Stimulated activated CD4-positive, alpha-beta T cell treated with anti-CD3 and anti-CD28 coated beads, Interleukin-1b, Interleukin-23, amount 100 ng/mL, for 1 hour (primary cell): ENCODE measurements at places on chromosomes 2 and 18.

DNA sequence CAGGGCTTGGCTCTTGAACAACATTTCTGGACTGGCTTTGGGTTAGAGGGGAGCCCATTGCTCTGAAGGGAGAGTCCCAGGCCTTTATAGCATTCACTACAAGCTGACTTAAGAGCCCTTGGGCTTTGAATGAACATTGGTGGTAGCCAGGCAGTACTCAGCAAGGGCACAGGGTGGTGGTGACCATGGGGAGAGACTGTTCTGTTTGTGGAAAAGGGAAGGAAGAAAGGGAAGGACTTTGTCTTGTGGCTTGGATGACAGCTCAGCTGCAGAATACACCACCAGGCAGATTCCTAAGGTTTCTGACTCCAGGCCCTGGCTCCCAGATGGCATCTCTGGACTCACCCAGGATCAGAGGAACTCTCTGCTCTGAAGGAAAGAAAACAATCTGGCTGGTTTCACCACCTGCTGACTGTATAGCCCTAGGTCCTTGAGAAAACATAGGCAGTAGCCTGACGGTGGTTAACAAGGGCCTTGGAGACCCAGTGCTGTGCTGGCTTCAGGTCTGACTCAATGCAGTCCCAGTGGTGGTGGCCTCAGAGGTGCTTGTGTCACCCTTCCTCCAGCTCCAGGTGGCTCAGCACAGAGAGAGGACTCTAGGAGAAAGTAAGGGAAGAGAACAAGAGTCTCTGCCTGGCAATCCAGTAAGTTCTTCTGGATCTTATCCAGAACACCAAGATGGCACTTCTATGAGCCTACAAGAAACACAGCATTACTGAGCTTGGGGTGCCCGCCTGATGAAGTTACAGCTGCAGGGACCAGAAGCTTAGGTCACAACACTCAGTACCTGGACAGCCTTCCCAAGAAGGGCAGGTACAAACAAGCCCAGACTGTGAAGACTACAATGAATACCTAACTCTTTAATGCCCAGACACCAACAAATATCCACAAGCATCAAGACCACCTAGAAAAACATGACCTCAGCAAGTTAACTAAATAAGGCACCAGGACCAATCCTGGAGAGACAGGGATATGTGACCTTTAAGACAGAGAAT, 16.4 kb upstream of the ABCB11 start:
- DNase-seq = no peak

DNA sequence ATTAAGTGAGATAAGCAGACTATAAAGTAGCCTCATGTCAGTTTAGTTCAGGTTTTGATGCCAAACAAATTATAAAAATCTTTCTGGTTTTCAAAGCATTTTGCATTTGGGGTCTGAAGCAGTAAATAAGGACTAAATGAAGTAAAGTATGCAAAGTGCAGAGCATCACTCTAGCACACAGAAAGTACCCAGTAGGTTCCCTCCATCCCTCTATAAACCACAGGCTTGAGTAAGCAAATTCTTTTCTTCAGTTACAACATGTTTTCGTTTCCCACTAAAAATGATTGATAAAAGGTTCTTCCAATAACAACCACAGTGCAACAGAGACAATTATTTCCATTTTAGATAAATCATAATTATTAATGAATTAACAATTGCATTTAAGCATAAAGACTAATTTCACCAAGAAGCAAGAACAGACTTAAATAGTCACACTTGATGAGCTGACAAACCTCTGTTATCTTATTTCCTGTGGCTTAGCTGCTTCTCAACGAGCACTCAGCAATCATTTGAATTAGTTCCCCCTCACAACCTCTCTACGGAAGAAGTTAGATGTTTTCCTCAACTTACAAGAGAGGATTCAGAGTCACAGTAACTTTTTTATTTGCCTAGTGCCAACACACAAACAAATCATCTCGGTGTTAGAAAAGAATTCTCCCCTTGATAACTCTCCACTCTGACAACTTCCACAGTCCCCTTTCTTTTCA, 249.8 kb downstream of the NBAS start:
- no peak for DNase-seq

- DNase-seq = no peak
Observed at GRCh38 chr2:23944527-23944926, 4.3 kb downstream of the UBXN2A start.

DNA sequence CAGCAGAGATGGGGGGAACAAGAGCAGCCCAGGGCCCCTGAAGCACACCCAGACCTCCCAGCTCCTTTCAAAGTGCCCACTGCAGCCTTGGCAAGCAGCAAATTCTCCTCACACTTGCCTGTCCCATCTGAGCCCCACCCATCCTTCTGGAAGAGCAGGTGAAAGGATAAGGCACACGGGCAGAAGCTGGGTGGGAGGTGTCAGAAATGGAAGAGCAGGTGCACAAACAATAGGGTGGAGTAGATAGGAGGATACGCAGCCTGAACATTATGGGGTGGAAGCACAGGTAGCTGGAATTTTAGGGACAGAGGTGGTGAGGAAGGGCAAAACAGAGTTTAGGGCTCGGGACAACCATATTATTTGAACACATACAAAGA, 69.2 kb downstream of the TNS1 start:
- no peak for DNase-seq

- DNase-seq = no peak
Observed at GRCh38 chr18:44473394-44474066, 207.2 kb upstream of the SETBP1 start.

DNA sequence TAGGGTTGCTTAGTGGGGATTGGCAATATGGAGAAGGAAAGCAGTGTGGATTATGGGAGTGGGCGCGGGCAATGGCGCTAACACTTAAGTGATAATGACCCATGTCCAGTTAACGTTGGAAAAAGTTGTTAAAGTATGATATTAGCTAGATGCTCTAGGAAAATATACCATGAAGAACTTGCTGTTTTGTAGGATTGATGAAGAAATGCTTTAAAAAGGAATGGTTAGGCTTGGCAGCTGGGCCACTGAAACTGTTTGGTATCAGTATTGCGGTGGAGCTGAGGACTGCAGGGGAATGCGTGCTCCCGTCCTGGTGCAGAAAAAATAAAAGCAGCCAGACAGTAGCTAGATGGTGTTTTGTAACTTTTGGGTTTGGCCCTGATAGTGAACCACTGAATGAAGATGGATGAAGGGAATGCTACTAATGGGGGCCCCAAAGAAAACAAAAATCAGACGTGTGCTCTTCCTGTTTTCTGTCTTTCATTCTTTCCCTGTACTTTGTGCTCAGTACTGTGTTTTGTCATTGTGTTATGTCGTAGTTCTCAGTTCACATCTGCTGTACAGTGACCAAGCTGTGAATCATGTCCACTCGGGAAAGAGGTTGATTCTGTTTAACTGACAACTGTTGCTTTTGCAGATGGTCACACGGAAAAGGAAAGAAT, 999 bp downstream of the INSIG2 start:
- DNase-seq = no peak

DNA sequence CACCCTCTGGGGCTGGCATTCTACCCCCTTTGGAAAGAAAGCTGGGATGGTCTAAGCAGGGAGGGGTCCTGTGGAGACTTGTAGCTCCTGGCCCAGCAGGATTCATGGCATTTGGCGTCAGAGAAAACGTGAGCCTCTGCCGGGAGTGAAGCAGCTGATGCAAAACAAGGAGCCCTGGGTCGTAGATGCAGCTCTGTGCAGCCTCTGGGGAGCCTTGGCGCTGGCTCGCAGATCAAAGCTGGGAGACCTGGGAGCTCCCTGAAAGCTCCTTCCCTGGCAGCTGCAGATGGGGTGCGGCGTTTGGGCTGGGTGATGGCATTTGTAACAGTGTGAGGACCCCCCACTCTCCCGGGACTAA, 148.3 kb downstream of the KLHL29 start:
- no peak for DNase-seq

GRCh38 chr2:133675-134593, 87.6 kb upstream of the FAM110C start:
- no peak for DNase-seq

DNA sequence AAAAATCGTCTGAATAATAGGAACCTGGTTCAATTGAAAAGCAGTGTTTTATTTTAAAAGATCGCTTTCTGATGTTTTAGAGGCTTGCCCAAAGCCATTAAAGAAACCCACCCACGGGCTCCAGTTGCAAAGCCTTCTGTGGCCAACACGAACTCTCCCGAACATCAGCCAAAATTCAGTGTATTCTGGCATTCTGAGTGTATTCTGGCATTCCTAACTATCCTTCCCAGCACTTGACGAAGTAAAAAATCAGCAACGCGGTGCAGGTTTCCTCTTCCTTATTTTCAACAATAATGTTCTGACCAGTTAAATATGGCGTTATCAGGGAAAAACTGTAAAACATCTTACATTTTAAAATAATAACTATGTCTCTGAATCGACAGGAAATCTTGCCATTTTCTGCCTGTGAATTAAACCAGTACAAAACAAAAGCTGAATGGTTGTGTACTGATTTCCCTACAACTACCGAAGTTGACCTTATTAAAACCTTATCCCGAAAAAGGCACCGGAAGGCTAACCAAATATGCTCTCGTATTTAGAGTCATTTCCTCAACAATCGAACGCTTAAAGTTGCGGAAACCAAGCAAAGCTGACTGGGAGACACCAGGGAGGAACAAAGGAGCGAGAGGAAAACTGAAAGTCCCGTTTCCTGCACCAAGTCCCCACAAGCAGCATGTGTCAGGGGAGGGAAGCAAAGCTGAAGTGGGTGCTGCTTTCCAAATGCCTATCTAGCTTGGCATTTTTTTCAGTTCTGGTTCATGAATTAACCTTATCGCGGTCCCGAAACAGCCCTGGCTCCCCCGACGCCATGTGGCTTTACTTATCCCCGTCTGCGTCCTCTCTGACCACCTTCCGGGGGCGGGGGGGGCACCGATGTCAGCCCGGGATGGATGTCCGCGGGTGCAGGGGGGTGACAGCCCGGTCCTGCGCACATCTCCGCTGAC, 44.3 kb downstream of the ZNF516 start:
- DNase-seq = no peak

DNA sequence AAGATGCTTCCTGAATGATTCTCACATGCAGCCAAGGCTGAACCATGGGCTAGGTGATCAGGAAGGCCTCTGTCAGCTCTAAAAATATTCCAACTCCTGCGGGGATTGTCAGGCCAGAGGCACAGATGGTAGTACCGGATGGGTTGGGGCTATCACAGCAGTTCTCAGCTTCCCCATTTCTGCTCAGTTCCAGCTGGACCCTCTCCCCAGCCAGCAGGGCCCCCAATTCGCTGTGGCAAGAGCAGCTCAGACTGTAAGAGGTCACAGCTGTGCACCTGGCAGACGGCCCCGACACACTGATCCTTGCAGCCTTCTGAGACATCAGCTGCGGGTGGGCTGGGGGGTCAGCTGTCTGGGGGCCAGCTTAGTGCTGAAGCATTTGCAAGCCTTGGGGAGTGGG, 43.6 kb upstream of the TCF7L1 start:
- no peak for DNase-seq

DNA sequence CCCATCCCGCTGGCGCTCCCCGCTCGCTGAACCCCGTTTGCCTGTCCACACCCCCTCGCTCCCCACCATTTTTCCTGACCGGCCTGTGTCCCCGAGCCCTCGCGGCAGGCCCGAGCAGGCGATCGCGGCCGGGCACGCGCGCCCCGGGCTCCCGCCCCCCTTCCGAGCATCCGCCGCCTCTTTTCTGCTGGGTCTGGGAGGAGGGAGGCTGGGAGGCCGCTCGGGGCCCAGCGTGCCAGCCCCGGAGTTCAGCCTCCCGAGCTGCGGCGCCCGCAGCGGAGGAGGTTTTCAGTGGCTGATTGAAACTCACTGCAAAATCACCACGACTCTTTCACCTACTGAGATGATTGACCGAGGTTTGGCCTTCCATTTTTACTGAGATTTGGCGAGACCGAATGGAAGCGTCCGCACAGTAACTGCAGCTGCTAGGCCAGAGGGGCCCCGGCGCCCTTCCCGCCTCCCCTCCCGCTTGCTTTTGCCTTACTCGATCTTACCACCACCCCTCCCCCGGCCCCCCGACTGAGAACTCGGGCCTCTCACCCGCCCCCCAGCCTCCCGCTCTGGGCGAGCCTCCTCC, 4.8 kb downstream of the SOX11 start:
- DNase-seq = no peak

DNA sequence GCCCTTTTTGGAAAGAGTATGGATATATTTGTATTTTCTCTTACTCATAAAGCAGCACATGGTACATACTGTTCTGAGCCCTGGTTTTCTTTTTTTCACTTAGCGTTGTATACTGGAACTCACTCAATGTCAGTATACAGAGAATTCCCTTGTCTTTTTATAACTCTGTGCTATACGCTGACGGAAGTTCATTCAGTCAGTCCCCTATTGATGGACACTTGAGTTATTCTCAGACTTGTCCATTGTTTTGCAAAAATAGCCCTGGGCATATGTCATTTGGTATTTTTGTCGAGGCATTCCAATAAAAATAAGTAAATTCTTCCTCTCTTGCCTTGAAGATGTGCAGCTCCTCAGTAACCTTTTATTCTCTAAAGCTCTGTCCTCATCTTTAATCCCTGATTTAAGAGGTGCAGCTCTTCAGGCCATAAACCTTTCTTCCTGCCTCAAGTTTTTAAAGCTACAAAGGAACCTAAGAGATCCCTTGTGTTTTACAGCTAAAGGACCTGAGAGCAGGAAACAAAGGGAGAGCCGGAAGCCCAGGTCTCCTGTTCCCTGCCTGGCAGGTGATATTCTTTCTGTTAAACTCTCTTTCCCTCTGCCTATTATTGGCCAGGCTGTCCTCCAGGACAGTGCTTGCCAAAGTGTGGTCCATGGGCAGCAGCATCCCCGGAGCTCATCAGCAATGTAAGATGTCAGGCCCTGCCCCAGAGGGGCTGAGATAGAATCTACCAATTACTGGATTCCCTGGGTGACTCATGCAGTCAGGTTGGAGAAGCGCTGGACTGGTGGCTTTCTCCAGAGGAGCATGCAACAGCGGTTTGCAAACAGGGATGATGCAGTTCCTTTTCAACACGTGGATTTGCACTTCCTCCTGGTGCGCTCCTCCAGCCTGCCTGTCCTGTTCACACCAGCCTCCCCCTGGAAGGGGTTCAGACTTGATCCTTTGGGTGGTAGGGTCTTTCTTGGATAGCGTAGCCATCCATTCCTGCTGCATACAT, 158.0 kb downstream of the NEDD4L start:
- no peak for DNase-seq

DNA sequence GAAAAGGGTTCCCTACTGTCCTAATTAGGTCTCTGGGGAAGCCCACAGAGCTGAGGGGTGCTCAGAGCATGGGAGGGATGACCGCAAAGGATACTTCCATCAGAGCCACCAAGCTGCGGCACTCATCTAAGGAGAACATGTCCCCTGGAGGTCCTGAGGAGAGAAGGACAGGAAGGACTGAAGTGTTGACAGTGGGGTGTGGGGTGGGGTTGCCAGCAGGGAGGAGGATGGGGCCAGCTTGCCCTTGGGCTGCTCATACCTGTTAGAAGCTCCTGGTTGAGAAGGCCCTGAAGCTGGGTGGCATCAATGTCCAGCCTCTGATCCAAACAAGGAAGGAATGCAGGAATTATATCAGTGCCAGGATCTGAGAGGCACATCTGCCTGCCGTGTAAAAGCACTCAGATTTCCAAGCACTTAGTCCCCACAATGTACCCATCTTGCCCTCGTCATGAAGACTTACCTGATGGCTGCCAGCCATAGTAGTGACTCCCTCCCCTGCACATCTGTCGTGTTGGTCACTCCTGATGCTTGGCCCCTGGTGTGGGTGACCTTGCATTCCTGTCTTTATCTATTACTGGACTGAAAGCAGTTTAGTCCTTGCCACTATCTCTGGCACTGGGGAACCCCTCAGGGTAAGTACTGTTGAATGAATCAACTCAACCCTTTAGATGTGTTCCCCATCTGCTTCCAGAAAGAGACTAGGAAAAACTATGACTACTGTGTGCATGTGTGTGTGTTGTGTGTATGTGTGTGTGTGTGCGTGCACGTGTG, 68.9 kb downstream of the CAPN13 start:
- no peak for DNase-seq

- no peak for DNase-seq
Observed at GRCh38 chr2:201203916-201204654, 21.1 kb downstream of the CASP10 start.

- DNase-seq = no peak
Observed at GRCh38 chr2:101829429-101829828, 131.9 kb downstream of the MAP4K4 start.
